ENCODE measurements at places on chromosomes 7 and 10.

- DNase-seq = no peak
These were observed 121.1 kb downstream of the C10orf90 start for GRCh38 chr10:126549344-126549743.

DNA sequence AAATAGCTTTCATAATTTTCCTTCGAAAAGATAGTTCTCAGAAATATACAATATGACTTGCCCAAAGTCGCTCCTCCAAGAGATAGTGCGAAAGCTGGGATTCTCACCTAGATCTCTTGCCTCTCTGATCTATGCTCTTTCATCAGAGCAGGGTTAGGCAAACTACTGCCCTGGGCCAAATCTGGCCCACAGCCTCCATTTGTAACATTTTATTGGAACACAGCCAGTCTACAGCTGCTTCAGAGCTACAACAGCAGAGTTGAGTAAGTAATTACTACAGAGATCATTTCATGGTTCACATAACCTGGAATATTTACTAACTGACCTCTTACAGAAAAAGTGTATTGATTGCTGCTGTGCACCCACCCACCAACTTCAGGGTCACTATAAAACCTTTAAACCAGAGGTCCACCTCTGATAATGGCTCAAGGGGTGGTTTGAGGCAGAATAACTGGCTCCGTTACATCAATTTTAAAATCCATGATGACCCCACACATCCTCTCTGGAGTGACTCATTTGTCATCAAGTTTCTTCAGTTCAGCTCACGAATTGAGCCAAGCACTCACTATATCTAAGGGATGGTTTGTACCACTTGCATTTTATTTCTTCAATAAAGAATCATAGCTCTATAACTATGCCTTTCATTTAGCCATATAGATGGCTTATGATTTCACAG is 1019.0 kb downstream of the XPNPEP1 start:
- DNase-seq = no peak

DNA sequence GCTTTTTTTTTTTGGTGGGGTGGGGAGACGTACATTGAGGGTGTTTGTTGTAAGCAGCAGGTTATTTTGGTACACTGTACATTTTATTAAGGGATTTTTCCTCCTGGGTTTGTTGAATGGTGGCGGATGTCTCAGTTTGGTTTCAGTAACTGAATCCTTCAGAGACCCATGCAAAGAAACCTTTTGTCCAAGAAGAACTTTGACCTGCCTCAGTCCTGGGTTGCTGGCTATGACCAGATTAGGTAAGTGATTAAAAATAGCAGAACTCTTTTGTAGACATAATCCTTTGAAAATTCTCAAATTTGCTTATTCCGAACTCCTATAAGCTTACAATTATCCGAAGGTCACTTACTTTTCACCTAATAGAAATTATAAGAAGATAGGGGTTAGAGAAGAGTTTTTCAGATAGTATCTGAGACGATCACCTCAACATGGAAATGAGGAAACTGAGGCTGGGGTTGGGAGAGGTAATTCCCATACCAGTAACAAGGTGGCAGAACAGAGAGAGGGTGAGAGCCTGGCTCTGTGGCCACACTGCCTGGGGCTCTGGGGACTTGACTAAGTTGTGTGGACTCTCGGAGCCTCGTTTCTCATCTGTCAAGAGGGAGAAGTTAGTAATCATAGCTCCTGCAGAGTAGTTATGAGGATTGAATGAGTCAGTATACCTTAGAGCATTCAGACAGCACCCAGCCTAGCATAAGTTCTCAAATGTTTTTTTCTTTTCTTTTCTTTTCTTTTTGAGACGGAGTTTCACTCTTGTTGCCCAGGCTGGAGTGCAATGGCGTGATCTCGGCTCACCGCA is 87.4 kb downstream of the CCNY start:
- DNase-seq = no peak

- no peak for DNase-seq
These were observed 14.6 kb downstream of the PALS2 start for GRCh38 chr7:24587853-24588252.

DNA sequence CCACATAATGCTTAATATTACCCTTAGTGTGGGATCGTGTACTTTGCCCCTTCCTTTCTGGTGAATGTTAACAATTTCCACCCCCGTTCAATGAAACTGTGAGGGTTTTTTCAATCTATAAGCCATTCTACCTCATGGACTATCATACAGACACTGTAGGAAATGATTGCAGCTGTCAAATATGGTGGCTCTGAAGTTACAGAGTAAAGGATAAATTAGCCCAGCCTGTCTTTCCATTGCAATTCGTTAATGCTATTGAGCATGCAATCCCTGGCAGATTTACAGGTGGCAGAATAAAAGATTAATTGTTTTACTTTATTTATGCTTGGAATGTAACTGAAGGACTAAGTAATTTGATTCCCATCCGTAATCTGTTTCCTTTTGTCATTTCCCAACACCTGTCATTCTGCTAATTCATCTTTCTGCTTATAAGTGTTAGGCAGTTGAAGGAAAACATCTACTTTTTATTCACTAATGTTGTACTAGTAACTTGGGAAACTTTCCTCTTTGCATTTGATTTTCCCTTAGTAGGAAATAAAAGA is 1211.6 kb upstream of the LRRN3 start:
- DNase-seq = no peak

GRCh38 chr7:149409895-149410294 is 51.0 kb downstream of the ZNF777 start:
- DNase-seq = no peak

GRCh38 chr7:122546496-122546895 is 152.4 kb downstream of the RNF133 start:
- DNase-seq = no peak

DNA sequence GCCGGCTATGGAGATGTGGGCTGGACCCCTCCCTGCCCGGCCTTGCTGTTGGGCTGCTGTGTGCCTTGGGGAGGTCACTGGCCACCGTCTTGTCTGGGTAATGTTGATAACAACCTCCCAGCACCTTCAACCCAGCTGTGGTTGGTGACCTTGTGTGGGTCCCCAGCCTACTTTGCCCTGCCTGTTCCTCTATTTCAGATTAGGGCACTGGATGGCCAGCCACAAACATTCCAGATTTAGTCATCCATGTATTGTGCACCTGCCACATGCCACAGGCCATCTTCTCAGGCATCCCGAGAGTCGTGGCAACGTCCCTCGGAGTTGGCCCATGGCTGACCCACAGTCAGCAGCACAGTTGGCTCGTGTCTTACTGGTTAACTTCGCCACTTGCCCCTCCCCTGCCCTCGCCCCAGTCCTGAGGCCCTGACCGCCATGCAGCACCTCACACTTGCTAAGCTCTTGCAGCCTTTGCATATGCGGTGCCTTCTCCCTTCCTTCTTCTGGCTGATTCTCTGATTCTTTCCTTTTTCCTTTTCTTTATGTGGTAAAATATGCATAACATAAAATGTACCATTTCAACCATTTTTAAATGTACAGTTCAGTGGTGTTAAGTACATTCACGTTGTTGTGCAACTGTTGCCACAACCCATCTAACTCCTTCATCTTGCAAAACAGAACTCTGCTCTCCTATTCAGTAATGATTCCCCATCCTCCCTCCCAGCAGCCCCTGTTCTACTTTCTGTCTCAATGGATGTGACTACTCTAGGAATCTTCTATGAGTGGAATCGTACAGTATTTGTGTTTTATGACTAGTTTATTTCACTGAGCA is 60.6 kb downstream of the PRF1 start:
- no peak for DNase-seq

DNA sequence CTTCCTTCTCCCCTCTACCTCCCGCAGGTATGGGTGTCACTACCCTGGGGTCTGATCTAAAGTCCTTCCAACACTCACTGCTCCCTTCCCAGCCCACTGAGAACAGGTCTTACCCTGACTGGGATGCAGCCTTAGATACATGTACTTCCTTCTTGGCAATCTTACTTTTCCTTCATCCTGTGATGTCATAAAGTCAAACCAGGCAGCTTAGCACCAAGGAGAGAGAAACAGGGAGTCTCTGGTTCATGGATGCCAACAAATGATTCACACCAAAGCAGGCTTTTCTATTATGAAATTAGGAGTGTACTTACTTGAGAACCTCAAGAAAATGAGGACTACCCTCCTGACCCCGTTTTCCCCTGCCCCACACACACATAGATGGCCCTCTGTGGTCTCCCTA is 111.0 kb upstream of the KMT2E start:
- DNase-seq = no peak

GRCh38 chr10:76939933-76940468 is 697.6 kb downstream of the KCNMA1 start:
- DNase-seq = no peak

- no peak for DNase-seq
These were observed 66.5 kb downstream of the DGKB start for GRCh38 chr7:14836006-14836405.

- no peak for DNase-seq
These were observed 305.4 kb downstream of the WDR37 start for GRCh38 chr10:1361411-1362105.

DNA sequence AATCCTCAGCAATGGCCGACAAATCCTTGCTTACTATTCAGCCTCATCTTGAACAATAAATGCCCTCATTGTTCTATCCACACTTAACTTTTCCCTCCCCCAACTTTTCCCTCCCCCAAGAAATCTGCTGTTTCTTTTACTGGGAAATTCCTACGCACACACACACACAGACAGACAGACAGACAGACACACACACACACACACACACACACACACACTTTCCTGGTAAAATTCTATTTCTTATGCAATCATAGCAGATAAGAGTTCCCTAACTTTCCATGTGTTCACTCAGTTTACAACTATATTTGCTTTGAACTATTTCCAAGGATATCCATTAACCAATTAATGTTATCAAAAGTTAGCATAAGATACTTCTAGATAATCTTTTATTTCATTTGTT is 52.9 kb downstream of the RELN start:
- DNase-seq = no peak

DNA sequence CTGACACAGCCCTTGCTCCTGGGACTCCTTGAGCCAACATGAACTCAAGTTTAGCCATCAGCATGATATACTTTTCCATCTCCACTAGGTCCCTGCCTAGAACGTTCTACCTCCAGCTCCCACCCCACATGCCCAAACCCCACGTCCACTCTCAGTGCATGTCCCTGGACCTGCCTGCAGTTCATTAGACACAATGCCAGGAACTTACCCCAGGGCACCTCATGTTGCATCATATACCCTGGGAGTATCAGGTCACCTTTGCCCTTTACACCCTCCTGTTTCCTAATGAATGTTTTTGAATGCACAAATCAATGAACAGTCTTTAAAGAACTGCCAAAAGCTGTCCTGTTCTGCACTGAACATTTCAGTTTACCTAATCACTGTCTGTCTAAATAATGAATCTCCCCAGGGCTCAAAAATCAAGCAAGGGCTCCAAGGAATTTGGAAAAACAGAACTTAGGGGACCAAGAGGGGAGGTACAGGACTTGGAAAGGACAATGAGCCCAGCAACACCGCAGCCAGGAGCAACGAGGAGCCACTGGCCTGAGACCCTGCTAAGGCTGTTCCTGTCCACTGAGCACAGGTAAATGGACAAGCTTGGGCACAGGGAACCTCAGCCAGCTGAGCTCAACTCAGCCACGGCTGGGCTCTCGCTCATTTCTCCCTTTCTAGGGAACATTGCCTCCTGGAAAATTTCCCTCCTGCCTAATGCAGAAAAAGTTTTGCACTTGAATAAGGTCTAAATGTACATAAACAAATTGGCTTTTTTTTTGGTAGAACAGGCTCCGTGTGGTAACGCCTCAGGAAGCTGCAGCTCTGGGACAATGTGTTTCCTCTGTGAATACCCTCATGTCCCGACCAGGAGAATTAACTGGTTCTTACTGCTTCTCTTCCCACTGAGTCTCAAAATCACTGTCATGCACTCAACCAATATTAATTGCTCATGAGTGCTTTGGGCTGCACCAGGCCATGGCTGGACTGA is 7.4 kb downstream of the MAT1A start:
- no peak for DNase-seq

GRCh38 chr7:90455163-90456030 is 14.0 kb upstream of the PTTG1IP2 start:
- no peak for DNase-seq

DNA sequence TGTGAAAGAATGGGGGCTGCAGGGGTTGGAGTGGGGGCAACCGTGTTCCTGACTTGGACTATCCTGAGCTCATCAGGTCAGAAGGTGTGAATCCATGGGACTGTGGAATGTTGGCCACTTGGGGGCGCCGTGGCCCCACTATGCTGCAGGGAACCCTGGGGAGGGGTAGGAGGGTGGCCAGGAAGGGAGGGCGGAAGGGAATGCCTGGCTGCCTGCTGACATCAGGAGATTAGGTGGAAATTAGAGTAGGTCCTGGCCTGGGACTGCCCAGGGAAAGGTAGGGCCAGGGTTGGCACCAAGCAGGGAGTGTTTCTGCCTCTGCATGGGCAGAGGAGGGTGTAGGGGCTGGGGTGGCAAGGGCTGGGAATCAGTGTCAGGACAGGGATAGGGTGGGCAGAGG is 65.8 kb upstream of the PRSS58 start:
- DNase-seq = no peak

DNA sequence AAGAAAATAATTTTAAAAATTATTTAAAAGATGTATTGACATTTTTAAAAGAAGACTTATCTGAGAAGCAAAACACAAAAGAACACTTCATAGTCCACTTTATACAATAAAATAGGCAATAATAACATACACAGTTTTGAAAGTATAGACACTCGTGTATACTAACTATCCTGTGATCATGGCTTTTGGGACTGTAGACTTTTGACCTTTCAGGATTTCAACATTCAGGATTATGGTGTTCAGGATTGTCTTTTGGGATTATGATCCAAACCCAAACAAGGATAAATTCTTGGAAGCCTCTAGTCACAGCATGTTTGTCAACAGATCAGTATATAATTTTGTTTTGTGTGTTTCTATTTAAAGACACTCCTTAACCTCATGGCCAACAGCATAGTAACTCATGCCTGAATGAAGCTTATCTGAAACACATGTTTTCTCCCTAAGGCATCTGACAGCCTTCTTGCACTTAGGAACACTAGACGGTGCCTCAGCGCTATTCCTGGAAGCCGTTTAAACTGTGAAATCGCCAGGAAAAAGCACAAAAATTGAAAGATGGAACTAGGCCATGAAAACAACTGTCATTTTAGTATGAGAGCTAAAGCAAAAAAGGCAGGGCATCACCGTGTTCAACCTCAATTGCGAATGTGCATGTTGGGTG is 29.9 kb downstream of the GSAP start:
- no peak for DNase-seq

- no peak for DNase-seq
These were observed 21.3 kb upstream of the HERPUD2 start for GRCh38 chr7:35716038-35716803.

DNA sequence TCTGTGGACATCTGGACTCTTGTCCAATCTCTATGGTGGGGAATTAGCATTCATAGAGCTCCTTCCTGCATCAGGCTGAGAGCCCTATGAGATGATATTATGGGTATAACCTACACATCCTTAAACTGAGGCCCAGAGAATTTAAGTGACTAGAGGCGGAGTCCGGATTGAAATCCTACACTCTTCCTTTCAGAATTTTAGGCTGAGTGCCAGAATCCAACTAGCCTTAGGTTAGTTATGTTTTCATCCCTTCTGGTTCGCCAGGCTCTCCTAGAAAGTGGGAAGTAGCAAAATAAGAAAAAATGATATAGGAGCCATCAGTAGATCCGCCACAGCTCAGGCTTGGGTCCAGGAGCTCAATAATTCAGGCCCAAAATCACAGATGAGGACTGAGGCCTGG is 212.5 kb downstream of the GLI3 start:
- no peak for DNase-seq

- DNase-seq = no peak
These were observed 238.6 kb upstream of the SHH start for GRCh38 chr7:156050636-156051569.

Measured in stimulated activated CD4-positive, alpha-beta T cell treated with anti-CD3 and anti-CD28 coated beads, Interleukin-1b, Interleukin-23, amount 100 ng/mL, for 24 hours (primary cell).